ENCODE measurements at places on chromosomes 4 and X.

DNA sequence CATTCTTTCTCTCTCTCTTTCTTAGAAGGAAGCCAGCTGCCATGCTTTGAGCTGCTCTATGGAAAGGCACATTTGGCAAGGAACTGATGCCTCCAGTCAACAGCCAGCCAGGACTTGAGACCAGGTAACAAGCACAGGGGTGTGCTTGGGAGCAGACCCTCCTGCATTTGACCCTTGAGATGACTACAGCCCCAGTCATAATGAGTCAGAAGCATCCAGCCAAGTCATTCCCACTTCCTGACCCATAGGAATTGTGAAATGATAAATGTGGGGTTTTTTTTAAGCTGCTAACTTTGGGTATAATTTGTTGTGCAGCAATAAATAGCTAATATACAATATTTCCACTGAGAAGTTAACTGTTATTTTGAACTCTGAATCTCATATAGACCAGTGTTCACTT lies 446.9 kb downstream of the GRXCR1 start:
- DNase-seq = no peak

DNA sequence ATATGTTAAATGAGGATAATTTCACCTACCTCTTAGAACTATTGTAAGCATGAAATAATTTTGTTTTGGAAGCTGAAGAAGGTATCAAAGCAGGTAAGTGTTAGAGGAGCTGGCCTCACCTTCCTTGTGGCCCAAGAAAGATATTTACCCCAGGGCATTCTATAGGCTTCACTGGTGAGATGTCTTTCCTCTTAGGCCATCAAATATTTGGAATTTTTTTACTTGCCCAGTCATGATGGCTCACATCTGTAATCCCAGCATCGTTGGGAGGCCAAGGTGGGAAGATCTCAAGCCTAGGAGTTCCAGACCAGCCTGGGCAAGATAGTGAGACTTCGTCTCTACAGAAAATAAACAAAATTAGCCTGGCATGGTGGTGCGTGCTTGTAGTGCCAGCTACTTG lies 6.1 kb upstream of the SMS start:
- no peak for DNase-seq

DNA sequence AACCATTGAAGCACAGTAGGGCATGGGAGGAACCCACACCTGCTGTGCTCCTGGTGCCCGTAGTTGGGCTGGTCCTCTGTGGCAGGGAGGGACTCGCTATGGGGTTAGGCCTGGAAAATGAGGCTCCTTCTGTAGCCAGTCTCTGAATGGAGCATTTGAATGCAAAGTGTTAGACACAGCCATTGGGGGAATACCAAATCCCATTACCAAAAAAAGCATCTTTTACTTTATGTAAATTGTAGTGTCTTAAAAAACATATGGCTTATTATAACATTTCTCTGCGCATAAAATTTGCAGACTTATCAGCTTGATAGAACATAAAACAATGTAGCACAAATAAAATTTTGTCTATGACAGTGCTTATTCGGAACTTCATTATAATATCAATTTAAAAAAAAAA lies 129.2 kb upstream of the PDLIM3 start:
- no peak for DNase-seq

- peak; percentile 38 for DNase-seq
Measured at GRCh38 chr4:37891260-37892159, 626 bp downstream of the TBC1D1 start.

- no peak for DNase-seq
Measured at GRCh38 chr4:3375688-3376087, 66.1 kb upstream of the HGFAC start.

DNA sequence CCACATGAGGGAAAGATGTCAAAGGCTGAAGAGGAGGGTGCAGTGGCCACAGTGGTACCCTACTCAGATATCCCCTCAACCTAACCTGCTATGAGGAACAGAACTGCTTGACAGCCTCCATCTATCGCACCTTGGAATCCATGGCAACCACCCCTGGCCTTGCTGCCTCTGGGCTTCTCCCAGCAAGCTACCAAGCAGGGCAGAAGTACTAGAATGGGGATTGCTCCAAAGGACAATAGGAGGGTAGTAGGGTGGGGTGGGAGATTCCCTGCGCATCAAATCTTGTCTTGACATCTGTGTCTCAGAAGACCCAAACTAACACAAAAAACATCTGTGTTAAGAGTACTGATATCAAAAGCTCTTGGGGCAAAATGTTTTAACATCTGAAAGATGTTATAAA lies 118.2 kb downstream of the FBXW7 start:
- no peak for DNase-seq

DNA sequence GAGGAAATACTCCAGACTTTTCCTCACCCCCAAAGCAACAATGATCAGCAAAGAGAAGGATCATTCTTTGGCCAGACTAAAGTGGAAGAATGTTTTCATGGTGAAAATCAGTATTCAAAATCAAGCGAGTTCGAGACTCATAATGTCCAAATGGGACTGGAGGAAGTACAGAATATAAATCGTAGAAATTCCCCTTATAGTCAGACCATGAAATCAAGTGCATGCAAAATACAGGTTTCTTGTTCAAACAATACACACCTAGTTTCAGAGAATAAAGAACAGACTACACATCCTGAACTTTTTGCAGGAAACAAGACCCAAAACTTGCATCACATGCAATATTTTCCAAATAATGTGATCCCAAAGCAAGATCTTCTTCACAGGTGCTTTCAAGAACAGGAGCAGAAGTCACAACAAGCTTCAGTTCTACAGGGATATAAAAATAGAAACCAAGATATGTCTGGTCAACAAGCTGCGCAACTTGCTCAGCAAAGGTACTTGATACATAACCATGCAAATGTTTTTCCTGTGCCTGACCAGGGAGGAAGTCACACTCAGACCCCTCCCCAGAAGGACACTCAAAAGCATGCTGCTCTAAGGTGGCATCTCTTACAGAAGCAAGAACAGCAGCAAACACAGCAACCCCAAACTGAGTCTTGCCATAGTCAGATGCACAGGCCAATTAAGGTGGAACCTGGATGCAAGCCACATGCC lies 89.7 kb downstream of the TET2 start:
- DNase-seq = no peak

DNA sequence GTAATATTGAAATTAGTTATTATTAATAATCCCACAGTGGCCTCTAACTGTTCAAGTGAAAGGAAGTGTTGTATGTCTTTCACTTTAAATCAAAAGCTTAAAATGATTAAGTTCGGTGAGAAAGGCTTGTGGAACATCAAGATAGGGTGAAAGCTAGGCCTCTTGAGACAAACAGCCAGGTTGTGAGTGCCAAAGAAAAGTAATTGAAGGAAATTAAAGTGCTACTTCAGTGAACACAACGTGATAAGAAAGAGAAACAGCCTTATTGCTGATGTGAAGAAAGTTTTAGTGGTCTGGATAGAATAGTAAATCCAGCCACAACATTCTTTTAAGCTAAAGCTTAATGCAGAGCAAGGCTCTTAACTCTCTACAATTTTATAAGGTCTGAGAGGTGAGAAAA lies 42.6 kb upstream of the IL13RA2 start:
- DNase-seq = no peak

DNA sequence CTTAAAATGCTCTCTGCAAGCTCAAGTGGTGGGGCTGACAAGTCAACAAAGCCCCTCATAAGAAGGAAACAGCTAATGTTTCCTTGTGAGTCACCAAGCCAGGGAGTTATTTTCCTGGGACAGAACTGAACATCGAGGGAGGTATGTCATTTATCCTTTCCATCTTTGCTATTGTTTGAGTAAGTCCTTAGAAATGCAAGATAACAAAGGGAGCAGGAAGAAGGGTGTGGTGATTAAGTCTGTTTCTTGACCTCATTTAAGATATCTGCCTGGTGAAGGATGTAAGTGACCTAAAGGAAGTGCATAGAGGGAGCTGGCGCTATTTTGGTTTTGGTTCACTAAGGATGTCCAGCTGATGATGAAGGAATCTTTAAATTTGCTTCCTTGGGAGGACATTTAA lies 39.9 kb downstream of the ATG4A start:
- DNase-seq = no peak

DNA sequence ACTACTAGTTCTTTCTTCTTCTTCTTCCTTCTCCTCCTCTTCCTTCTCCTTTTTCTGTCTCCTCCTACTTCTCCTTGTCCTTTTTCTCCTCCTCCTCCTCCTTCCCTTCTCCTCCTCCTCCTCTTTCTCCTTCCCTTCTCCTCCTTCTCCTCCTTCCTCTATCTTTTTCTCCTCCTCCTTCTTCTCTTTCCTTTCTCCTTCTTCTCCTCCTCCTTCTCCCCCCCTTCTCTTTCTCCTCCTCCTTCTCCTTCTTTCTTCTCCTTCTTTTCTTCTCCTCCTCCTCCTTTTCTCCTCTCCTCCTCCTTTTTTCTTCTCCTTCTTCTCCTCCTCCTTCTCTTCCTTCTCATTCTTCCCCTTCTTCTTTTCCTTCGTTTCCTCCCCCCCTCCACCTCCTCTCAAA lies 21.8 kb upstream of the NAP1L5 start:
- no peak for DNase-seq

DNA sequence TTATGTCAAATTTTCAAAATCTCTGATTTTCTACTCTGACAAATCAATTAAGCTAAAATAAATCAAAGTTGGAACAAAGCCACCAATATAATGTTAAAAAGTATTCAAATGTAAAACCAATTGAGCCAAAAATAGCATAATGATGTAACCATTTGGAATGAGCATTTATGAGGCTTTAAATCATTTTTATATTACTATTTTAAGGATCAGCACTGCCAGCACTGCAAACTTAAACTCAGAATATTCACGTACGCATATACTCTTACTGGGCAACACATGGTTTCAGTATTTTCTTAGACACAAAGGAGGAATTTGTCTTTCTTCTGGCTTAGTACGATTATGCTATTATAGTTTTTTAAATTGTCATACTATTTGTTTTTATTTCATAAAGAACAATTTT lies 52.2 kb downstream of the AFAP1 start:
- DNase-seq = no peak

- DNase-seq = no peak
Measured at GRCh38 chr4:120749445-120750151, 172.9 kb downstream of the PRDM5 start.

- no peak for DNase-seq
Measured at GRCh38 chr4:33931026-33931425, 2313.3 kb downstream of the ARAP2 start.

DNA sequence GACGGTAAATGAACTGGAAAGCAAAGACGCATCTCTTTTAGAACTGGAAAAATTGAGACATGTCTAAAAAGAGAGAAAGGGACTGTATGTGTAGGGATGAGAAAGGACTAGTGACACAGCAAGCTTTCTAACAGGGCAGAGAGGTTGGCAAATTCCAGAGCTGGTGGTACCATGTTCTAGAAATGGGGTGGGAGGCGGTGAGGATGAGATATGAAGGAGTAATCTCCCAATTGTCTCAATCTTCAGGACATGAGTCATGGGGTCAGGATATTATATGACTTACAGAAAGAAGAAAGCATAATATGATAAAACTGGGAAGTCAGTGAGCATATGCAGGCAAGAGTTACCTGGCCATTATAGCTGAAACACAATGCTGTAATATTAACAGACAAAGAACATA lies 14.2 kb downstream of the TAB3 start:
- no peak for DNase-seq

GRCh38 chr4:87055311-87055710 lies 120.5 kb downstream of the AFF1 start:
- no peak for DNase-seq

GRCh38 chr4:2321279-2322196 lies 59.6 kb upstream of the MXD4 start:
- no peak for DNase-seq

GRCh38 chr4:142161086-142161485 lies 524.7 kb downstream of the IL15 start:
- DNase-seq = no peak

GRCh38 chr4:107708225-107708624 lies 11.8 kb downstream of the PAPSS1 start:
- DNase-seq = no peak

DNA sequence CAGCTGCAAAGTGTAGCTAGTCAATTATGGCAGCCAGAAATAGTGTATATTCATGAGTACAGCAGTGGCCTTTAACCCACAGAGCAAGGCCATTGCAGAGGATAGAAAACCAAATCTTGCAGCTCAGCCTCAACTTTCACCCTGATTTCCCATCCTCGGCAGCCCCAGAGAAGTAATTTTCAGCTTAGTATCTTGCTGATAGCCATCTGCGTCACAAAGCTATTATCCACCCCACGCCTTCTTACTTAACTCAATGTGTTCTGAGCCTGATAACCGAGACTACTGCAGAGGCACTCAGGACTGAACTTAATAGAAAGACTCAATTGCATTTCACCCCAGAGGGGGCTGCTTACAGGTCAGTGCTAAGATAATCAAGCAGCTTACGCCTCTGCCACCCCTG lies 174.5 kb upstream of the MAOA start:
- DNase-seq = no peak

GRCh38 chrX:151912780-151913179 lies at the start of gene MAGEA4:
Gene MAGEA4, plus strand, starts transcription at chrX:151912889. Its CDS starts 10,776 bp downstream, at chrX:151923665.
- no peak for DNase-seq

DNA sequence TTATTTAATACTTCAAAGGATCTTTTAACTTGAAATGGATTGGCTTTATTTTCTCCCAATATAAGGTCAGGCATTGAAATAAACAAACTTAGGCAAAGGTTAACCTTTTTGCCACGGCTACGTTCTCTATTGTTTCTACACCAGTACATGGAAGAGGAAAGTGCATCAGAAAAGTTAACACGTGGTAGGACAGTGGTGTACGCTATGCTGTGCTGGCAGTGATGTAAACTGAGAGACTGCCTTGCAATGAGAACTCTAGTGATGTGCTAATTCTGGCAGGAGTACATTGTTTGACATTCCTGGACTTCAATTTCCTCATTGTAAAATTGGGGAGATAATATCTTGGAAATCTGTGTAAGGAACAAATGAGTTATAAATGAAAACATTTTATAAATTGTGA lies 208.2 kb downstream of the TMA16 start:
- DNase-seq = no peak

- no peak for DNase-seq
Measured at GRCh38 chr4:100165809-100166208, 24.5 kb downstream of the DDIT4L start.

DNA sequence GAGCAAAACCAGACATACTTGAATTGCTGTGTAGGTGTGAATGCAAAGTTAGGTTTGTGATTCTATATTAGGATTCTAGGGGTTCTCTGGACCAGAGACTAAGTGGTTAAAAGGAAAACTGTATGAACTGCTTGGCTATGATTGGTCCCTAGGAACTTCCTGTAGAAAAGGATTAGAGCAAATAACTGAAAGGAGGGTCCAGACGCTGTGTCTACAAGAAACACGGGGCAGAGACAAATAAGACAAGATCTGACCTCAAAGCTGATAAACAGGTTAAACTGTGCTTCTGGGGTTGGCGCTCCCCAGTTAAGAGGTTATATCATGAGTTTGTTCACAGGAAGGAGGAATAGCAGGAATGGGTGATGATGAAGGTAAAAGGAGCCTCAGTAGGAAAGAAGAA lies 183.6 kb downstream of the MGST2 start:
- DNase-seq = no peak

DNA sequence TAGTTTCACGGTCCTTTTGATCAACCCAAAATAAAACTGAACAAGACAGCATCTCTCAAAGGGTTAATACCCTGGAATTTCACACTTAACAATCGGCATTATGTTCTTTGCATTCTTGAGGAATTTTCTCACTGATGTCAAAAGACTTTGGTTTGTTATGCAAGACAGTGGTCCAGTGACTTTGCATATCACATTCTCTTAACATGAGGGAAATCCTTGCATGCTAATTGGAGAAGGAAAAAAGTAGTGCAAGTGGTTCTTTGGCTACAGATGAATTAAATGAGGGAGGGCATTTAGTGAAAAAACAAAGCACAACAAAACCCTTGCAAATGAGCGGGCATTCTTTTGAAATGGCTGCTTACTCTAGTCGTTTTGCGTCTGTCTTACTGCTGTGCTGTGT lies 105.1 kb upstream of the LIMCH1 start:
- DNase-seq = no peak

All from stimulated activated CD4-positive, alpha-beta T cell treated with anti-CD3 and anti-CD28 coated beads, TNF-alpha, amount 100 ng/mL, for 1 hour (primary cell).